ENCODE measurements at places on chromosomes 5 and 9.
A peak's percentile ranks its signal among the peaks of the same experiment; 100 is the strongest.

DNA sequence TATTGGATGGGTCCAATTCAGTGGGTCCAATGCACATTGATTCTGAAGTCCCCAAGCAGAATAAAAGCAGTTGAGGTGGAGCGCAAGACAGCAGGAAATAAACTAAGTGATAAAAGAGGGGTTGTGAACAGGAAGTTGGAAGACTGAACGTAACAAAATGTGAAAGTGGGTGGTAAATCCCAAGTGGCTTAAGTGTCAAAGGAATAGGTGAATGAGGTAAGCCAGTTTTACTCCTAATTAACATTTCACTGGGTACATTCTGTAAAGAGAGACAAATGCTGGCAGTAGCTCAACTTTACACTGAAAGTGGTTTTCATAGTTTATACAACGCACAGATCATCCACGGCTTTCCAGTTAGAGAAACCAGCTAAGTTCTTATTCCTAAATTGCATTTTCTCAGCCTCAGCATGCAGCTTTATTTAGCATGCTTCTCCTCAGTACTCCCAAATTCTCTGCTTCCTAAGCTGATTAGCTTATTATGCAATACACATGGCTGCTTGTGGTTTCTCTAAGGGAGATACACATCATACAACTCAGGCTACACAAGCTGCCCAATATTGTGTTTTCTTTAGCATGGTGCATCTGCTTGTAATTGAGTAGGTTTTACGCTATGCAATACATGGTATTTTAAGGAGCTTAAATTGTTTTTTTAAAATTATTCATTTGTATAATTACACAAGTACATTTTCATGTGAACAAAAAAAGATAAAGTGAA, 34.2 kb upstream of the HSD17B4 start:
- peak; percentile 84 for DNase-seq

DNA sequence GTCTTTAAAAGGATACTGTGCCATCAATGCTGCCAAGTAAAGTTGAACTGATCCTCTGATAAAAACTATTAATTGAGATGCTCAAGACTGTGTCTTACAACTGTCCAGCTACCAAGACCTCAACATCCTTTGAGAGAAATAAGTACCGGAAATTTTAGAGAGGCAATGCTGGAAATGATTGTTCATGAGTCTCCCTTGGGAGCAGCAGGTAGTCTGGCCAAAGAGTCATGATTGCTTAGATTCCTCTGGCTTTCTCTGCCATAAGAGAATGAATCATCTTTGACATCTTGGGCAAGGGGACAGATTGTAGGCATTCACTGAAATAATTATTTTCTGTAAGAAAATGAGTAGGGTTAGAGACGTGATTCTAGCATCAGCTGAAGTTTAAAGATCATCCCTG, 466.6 kb upstream of the DAB2 start:
- peak; percentile 48 for DNase-seq

DNA sequence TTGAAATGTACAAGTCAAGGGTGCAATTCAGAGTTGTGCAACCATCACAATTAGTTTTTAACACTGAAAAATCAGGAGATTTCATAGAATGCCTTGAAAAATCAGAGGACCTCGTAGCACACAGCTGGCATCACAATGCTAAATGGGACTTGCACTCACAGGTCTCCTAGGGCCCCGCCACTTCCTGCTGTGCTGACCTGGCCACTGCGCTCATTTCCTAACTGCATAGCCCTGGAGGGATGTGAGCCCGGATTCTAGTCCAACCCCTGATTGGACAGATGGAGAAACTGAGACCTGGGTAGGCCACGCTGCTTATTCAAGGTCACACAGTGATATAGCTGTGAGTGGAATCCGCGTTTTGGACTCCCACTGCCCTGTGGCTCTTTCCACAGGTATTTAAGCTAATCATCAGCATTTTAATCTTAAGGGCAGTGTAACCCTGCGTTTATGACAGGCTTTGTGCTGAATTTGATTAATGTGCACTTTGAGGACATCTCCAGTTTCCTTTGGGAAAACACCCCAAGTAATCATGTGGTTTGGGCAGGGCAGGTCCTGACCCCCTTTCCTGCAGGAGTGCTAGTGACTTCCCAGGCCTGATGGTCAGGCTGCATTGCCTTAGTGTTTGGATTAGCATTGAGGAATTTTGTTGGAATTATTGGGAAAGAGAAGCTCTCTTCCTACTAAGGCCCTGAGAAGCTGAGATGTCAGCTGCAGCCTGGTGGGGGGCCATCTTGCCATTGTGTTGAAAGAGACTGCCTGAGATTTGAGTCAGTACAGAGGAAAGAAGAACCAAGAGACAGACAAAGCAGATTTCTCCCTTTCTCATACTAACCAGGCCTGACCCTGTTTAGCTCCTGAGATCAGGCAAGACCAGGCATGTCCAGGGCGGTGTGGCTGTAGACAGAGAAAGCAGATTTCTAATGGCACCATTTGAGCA, 36.2 kb downstream of the STC2 start:
- peak; percentile 48 for DNase-seq

GRCh38 chr5:4699592-4699991, 440.5 kb upstream of the ADAMTS16 start:
- DNase-seq = no peak

DNA sequence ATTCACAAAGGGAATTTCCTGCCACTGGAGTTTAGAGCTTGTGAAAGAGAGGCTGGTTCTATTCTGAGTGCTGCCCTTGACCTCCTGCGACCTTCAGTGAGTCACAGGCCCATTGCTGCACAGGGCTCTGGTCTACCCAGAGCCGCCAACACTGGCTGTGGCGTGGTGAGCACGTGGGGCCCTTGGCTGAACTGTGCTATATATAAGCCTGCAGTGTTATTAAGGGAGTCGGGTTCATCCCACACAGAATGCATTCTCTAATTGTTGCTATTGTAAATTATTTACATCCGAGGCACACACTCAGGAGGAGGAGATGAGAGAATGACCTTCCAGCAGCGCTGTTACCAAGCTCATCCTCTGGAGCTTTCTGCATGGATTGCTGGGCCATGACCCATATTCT, 47.1 kb downstream of the BRINP1 start:
- DNase-seq = no peak

DNA sequence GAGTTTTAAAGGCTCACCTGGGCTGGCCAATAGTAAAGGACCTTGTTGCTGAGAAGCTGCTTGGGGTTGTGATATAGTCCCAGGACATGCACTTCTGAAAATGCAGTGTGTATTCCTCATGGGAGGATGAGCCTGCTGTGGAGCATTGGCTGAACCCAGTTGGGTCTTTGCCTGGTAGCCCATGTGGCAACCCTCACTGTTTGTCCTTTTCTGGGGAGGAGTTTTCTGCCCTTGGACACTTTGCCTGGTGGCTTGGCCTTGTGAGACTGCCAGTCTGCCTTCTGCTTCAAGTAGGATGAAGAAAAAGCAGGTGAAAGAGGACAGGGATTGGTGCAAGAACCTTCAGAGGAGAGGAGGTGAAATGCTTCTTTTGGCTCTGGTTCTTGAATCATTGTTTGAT, 4.0 kb downstream of the TENT4A start:
- no peak for DNase-seq

DNA sequence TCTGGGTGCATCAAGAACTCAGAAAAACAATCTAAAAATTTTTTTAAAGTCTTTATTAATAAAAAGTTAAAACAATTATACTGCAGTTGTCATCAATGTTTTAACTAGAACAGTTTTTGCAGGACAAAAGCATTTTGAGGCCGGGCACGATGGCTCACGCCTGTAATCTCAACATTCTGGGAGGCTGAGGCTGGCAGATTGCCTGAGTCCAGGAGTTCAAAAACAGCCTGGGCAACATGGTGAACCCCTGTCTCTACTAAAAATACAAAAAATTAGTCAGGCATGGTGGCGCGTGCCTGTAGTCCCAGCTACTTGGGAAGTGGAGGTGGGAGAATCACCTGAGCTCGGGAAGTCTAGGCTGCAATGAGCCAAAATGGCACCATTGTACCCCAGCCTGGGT, 5.2 kb upstream of the SPRY4 start:
- DNase-seq = no peak

DNA sequence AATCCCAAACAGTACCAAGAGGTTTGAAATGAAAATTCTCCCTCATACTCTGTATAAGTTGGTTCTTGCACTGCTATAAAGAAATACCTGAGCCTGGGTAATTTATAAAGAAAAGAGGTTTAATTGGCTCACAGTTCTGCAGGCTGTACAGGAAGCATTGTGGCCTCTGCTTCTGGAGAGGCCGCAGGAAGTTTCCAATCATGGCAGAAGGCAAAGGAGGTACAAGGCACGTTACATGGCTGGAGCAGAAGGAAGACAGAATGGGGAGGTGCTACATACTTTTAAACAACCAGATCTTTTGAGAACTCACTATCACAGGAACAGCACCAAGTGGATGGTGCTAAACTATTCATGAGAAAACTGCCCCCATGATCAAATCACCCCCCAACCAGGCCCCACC, 25.6 kb upstream of the ERBIN start:
- no peak for DNase-seq

GRCh38 chr5:93592883-93593282, 9.9 kb downstream of the NR2F1 start:
- DNase-seq = no peak

- no peak for DNase-seq
Observed at GRCh38 chr9:19410195-19410503, 1.3 kb downstream of the ACER2 start.

Data from fibroblast of skin of right quadriceps (primary cell).